Activated B cell treated with CpG ODN at 0.5 μM for 24 hours (primary cell): ENCODE measurements at places on chromosomes 1 and 21. TPM values are rescaled to one million over a fixed set of nuclear protein-coding genes. Genes with fewer than 3 reads are reported as not detected.

The PLA2G2D gene
- 0.16 and 0.29 TPM in 2 replicates for total RNA-seq

The SYT6 gene
- total RNA-seq, result not detected in 2 replicates

DNA sequence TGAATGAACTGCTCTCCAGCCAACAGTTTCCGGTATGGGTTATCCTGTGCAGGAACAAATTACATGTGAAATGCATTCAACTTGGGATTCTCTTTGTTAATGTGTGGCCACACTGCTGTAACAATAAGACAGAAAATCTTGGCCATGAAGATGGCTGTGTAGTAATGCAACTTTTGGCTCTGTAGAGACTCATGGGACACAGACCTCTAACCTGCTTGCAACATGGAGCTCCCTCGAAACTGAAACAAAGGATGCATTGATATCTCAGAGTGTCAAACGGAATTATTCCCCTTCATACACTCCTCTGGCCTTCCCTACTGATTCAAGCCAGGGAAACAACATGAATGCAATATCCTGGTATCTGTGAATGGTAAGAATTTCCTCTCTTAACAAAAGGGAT lies 559.3 kb upstream of the ZRANB2 start:
- DNase-seq, result no peak

GRCh38 chr1:108646265-108646647 lies 14.6 kb downstream of the HENMT1 start:
- DNase-seq, result no peak

The PERM1 gene
- not detected in 2 replicates for total RNA-seq

GRCh38 chr1:75796376-75797272 lies at the start of gene MSH4:
TSS of gene MSH4 (plus strand) at chr1:75796882. CDS start at chr1:75796986, 104 bp downstream.
- no peak for DNase-seq

The TMEM51 gene
- total RNA-seq, result not detected in 2 replicates

DNA sequence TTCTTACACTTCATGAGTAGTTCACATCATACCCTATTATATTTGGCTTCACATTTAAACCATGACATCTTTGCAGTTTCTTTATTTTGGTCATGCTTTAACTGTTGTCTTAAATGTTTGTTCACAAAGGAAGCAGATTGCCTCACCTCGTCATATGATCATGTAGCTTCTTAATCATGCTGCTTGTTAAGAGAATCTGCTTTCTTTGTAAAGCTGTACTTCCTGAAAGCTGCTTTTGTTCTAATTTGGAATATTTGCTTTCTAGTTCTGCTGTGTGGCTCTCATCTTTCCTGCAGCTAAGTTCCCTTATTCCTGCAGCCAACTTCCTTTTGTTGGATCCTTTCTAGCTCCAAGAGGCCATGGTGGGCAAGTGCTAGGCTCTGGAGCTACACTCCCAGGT lies 62.9 kb upstream of the SIM2 start:
- DNase-seq, result no peak

GRCh38 chr1:92858564-92859399 lies 26.9 kb downstream of the RPL5 start:
- DNase-seq, result no peak

DNA sequence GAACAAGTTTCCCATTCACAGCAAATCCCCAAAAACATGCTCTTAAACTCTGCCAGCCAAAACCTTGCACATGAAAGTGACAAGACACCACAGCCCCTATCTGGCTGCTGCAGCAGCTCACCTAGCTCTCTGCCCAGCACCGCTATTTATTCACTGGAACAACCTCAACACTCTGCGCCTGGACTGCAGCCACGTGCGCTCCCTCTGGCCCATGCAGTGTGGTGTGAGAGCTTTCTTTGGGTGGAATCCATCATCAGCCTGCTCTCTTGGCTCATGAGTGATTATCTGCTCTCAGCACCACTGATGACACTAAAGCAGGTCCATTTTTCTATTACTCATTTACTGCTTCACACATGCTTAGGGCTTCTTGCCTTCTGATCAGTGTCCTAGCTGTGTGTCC lies 11.4 kb downstream of the KCNJ6 start:
- DNase-seq, result no peak

The FMN2 gene
- total RNA-seq, result not detected in 2 replicates

GRCh38 chr1:57019236-57019839 lies 53.5 kb upstream of the C8B start:
- no peak for DNase-seq

GRCh38 chr21:44838039-44838895 lies 20.4 kb upstream of the SUMO3 start:
- DNase-seq, result no peak

DNA sequence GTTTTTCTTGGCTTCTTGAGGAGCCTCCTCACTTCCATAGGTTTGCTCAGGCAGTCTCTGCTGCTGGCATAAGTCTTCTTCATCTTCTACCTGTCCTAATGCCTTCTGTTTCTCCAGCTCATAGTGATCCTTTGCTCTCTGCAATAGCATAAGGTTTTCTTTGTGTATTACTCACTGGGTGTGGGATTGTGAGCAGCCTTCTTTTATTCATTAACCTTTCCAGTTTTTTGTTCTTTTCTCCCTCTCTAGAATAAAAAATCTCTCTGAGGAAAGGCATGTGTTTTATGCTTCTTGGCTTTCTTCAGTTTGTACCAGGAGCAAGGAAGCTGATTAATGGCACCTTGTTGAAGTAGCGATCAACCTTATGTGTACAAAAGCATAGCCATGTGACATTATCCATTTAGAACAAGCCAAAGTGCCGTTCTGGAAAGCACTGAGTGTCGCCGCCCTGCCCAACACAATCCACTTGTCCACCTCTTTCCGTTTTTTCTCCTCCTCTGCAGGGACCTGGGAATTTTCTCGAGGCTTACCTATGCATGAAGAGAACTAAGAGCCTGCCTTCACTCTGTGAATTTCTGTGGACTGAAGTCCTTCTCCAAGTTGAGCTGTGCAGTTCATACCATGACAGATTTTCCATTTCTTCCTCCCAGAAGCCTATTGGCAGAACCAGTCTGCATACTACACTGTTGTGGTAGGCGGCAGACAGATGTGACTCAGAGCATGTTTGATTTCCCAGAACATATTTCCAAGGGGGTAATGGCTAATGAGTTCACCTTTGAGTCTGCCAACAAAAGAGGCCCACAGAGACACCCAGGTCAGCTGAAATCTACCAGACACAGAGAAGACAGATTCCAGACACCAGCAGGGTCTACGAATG lies 39.0 kb downstream of the DPT start:
- no peak for DNase-seq

- no peak for DNase-seq
Measured at GRCh38 chr1:38451541-38451993, 405.0 kb upstream of the POU3F1 start.

The LCE1B gene
- not detected in 2 replicates for total RNA-seq

The NGF gene
- total RNA-seq, result not detected in 2 replicates

- no peak for DNase-seq
Measured at GRCh38 chr21:38351961-38352521, 95.2 kb downstream of the KCNJ15 start.

The KCNN3 gene
- total RNA-seq, result 0.44 and 1.1 TPM in 2 replicates

DNA sequence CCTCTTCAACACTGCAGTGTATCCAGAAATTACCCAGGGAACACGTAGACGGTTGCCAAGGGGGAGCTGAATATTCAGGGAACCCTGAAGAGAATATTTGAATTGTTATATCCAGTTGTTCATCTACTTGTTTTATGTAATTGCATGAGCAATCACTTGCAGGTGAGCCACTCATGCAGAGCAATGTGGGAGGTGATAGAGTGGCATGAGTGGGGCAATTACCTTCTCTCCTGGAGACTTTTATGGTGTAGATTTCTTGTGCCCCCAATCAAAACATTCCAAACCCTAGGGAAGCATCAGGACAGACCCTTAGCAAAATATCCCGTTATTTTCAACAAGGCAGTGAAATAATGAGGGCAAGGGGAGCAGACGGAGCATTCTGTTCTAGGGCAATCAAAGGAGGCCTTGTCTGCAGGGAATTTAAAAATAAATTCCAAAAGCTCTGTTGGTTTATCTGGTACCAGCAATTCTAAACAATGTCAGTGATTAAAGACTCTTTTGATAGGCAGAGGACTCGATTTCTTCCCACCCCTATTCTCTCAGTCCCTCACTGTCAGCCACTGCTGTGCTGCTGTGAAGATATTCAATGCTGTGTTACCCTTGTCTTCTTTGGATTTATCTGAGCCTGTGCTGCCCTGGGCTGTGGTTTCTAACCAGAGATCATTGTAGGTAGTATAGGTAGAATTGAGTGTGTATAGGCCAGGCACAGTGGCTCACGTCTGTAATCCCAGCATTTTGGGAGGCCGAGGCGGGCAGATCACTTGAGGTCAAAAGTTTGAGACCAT lies 180.2 kb upstream of the MAP1LC3C start:
- DNase-seq, result no peak

The ETNK2 gene
- total RNA-seq, result 0.16 and 0.44 TPM in 2 replicates

The PYHIN1 gene
- 5.4 and 5.8 TPM in 2 replicates for total RNA-seq

The RPS8 gene
- 3,767 and 4,240 TPM in 2 replicates for total RNA-seq

The DNASE2B gene
- not detected in 2 replicates for total RNA-seq

- no peak for DNase-seq
Measured at GRCh38 chr1:177385760-177386698, 215.3 kb downstream of the BRINP2 start.

DNA sequence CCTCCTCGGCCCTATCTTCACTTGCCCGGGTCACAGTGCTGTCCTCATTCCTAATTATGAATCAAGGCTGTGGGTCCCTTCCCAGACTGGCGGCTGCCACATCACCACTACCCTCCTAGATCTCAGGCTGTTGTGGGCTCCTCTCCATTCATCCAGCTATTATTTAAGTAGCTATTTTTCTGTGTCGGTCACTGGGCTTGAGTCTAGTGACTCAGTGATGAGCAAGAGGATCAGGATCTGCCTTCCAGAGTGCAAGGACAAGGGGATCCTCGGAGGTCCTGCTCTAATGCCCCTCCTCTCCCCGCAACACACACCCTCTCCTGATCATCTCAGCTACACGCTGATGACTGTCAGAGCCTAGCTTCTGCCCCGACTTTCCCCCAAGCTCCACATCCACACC lies 34.1 kb downstream of the CDCP2 start:
- DNase-seq, result no peak

- DNase-seq, result no peak
Measured at GRCh38 chr21:32212116-32212515, 66.7 kb downstream of the MIS18A start.
